ENCODE measurements at places on chromosomes 12 and 14. TPM values are rescaled to one million over a fixed set of nuclear protein-coding genes. Genes with fewer than 3 reads are reported as not detected.

AKAP3 gene
- total RNA-seq, result 0.32 TPM

GRCh38 chr14:19873178-19873577, 1.8 kb upstream of the OR4K2 start:
- no peak for ATAC-seq

- ATAC-seq, result peak; percentile 98
Observed at GRCh38 chr12:19689801-19690472, 250.6 kb downstream of the AEBP2 start.

RFX4 gene
- total RNA-seq, result not detected

DNA sequence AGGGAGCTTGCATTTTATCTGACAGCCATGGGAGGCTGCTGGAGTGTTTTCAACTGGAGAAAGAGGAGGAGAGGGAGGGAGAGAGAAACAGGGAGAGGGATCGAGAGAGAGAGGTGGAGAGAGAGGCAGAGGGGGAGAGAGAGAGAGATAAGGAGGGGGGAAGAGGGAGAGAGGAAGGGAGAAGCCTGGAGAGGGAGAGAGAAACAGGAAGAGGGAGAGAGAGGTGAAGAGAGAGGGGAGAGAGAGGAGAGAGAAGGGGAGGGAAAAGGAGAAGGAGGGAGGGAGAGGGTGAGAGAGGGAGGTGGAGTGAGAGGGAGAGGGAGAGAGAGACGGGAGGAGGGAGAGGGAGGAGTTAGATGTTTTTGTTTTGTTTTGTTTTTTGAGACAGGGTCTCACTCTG, 45.6 kb downstream of the DNAH10 start:
- ATAC-seq, result no peak

DNA sequence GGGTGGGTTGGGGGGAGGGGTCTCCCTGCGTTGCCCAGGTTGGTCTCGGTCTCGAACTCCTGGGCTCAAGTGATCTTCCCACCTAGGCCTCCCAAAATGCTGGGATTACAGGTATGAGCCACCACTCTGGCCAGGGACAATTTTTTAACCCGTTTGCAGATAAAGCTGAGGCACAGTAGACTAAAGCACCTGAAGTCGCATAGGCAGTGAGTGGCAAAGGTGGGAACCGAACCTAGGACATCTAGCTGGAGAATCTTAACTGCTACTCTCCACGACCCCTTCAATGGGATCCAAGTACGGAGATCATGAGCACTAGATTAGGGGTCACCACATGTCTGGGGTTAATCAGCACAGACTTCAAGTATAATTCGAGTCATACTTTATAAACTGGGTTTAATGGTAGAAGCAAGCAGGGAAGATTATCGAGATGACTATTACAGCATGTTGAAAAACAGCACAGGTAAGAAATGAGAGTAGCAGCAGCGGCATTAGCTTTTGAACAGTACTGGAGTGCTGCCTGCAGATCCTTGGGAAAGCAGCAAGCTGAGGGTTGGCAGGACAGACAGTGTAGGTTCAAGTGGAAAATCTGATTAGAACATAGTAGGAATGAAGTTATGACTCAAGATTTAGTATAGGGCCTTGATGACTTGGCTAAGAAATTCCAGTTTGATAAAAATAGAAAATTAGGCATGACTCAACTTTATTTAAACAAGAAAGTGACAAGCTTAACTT, 23.9 kb downstream of the NID2 start:
- ATAC-seq, result no peak

DNA sequence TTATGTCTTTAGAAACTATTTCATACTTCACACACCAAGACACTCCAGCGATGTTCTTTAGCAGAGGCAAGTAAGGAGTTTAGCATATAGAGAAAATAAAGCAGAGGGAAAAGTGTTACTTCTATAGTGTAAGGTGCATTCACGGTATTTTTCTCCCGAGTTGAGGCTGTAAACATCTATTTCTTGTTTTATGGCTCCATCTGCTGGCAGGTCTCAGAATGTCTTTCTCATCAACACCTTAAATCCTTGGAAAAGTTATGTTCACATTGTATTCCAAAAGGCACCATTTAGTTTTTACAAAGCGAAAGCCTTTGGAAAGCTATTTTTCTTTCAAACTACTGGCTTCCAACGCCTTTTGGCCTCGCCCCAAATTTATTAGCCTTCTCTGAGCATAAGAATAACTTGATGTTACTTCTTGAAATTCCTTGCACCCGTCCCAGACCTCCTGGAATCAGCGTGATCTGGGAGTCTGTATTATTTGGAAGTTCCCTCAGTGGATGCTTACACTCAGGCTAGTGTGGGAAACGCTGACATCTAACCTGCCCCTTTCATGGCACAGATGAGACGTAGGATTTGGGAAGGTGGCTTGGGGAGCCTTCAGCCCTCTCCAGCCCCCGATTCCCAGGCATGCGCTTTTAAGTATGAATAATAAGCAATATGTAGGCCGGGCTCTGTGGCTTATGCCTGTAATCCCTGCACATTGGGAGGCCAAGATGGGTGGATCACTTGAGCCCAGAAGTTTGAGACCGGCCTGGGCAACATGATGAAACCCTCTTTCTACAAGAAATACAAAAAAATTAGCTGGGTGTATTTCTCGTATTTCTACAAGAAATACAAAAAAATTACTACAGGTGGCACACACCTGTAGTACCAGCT, 1.9 kb upstream of the PIWIL1 start:
- peak; percentile 35 for ATAC-seq

DNA sequence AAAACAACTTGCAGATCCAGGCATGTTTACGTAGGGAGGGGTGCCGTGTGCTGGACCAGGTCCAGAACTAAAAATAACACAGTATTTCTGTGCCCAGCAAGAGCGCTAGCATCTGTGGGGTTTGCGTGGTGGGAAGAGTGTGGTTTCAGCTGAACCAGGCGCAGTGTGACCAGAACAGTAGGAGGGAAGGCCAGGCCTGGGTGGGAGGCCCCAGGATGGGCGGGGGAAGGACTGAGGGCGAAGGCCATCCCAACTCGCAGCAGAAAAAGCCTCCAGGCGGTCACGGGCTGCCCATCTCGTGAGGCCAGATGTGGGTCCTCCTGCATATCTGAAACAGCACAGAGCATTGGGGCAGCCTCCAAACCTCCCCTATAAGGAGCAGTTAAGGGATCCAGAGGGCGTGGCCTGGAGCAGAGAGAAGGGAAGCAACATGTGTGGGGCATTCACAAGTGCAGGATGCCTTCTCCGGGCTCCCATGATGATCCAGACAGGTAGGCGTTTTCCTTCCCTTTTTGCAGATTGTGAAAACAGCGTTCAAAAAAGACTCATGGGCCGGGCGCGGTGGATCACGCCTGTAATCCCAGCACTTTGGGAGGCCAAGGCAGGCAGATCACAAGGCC, 17.8 kb upstream of the CD9 start:
- peak; percentile 59 for ATAC-seq
